ELR (cell line): ENCODE measurements at places on chromosomes 3 and 15.

DNA sequence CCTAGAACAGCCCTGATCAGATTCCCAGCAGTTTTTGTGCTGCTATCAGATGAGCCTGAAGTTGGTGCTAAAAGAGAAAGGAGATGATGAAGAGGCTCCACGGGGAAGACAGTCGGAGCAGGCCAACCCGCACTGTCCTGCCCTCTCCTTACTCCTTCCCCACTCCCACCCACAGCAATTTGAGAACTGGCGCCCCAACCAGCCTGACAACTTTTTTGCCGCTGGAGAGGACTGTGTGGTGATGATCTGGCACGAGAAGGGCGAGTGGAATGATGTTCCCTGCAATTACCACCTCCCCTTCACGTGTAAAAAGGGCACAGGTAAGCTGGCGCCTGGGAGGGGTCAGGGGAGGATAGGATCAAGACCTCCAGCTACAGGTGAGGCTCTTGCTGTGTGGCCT lies 22.6 kb downstream of the HAPLN3 start:
- no peak for DNase-seq

DNA sequence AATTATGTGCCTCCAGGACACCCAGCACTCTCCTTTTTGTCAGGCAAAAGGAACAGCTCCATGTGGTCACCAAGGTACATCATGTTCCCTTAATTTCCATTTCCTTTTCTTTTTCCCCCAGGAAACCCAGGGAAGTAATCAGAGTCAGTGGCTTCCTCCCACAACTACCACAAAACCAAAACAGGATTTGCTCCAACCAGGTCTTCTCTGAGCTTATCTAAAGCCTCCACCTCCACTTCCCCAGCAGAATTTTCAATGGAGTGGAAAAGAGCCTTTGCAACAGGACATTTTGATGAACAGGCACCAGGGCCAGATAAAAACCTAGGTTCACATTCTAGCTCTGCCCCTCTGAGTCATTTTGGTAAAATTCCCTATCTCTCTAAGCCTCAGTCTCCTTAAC lies 154.3 kb downstream of the NR2F2 start:
- no peak for DNase-seq

- DNase-seq, result peak; percentile 70
Measured at GRCh38 chr3:161274691-161275298, 53.7 kb downstream of the NMD3 start.

- peak; percentile 75 for DNase-seq
Measured at GRCh38 chr3:87167628-87168456, 59.3 kb upstream of the CHMP2B start.

- DNase-seq, result peak; percentile 64
Measured at GRCh38 chr3:107855710-107856109, 235.1 kb downstream of the CD47 start.

GRCh38 chr3:72370947-72371346 lies 477.3 kb downstream of the SHQ1 start:
- DNase-seq, result no peak

DNA sequence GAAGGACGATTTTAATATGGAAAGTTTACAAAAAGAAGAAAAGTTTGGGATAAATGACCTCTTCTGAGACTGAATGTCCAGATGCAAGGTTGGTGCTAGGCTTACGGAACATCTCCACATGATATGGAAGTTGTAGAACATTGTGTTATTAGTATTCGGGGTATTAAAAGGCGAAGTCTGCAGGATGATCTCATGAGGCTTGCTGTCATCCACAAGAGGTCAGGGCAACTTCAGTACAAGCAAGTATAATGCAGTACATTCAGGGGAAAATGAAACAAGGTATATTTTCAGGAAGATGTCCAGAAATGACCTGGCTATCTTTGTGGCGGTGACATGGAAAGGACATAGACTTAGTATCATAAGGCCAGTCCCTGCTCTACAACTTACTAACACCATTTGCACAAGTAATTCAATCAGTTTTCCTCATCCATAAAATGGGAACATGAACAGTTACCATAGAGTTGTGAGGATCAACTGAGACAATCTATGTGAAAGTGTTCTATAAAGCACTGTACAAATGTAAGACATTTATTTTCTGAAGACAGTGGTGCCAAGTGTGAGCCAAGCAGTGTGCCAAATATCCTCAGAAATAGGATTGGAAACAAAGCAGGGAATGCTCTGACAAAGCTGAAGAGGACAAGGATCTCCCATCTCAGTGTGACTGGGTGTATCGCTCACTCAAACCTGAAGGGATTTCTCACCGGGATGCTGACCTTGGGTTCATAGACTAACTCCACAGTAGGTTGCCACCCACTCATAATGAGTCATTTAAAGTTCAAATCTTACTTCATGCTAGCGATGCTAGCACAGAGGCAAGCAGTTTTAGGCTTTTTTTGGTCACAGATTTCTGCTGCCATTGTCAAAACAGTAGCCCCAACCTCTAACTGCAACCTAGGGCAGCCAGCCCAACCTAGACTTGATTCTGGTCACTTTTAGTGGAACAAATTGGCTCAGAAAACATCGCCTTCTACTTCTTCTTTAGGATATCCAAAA lies 118.3 kb downstream of the TIGIT start:
- peak; percentile 90 for DNase-seq

DNA sequence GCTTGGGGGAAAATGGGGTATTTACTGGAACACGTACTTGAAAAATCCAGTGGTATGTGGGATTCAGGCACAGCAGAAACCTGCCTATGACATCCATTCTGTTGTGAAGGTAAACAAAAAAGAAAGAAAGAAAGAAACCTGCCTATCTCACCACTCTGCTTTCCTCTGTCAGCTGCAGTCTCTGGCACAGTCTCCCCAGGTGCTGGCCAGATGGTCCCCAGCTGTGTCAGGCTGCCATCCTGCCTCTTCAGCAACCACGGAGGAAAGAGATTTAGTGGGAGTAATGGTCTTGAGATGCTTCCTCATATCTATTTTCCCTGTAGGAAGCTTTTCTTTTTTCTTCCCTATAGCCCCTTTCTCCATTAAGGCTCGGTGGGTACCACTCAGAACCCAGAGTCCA lies 2.5 kb upstream of the PXYLP1 start:
- no peak for DNase-seq

DNA sequence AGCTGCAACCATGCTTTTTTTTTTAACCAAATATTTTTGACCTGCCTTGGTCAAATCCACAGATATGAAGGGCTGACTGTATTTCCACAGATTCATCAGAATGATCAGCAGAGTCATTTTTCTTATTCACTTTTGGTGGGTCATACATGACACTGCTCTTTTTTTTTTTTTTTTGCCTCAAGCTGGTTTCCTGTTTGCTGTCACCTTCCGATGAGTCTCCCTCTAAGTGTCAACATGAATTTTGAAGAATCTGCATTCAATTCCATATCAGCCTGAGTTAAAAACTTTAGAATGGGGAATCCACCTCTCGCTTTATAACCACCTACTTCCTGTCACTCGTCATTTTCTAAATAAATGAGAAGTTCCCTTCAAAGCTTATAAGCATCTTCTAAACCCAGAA lies 2.2 kb upstream of the SLC12A8 start:
- peak; percentile 91 for DNase-seq

DNA sequence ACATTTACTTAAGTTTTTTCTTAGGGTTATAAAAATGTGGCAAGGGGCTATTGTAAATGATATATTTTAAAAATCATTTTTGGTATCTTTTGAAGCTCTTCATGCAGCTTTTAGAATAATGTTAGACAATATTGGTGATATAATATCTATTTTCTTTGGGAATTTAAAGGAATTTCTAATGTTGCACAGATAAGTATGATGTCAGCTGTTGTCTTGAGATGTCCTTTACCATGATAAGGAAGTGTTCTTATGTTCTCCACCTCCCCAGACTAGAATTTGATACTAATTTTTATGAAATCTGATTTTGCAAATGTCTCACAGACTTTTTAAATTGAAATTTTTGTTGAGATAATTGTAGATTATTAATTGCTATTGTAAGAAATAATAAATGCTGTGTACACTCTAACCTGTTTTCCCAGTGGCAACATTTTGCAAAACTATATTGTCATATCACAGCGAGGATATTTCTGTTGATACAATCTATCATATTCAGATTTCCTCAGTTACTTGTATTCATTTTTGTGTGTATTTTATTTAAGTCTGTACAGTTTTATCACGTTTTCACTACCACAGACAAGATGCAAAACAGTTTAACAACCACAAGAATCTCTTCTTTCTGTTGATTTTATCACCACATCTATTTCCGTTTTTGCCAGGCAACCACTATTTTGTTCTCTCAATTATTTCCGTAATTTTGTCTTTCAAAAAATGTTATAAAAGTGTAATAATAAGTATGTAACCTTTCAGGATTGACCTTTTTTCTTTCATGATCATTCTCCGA lies 55.4 kb downstream of the SPRED1 start:
- DNase-seq, result no peak

DNA sequence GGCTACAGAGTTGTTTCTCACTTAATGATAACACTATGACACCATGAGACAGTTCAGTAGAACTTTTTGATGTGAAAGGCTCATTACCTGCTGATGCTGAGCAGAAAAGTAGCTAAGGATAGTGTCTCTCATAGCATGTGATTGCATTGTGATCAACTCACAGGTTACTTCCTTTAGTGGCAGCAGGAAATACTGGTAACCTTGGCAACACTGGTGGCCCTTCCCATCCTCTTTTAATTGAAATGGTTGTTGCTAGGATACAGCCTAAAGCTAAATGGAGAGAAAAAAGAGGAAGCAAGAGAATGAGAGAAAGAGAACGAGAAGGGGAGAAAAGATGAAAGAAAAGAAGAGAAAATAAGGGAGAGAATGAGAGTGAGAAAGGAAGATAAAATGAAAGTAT lies 204.7 kb upstream of the GAP43 start:
- DNase-seq, result no peak

GRCh38 chr15:25805031-25805430 lies 58.1 kb downstream of the ATP10A start:
- no peak for DNase-seq

DNA sequence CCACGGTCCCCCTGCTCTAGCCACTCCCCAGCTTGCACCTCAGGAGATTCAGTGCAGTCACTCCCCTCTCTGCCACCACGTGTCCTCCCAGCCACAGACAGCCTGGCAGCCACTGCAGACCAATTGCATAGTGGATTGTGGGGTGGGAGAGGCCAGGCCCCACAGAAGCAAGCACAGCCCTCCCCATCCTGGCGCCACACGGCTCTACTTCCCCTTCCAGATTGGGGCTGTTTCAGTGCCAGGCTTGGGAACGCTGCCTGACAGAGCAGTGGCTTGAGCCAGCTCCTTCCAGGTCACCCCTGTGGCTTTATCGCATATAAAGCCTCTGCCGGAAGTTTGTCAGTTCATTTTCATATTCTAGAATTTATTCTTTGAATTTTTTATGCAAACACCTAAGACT lies 90.7 kb downstream of the TMEM266 start:
- DNase-seq, result no peak

GRCh38 chr15:88021601-88022000 lies 234.9 kb downstream of the NTRK3 start:
- peak; percentile 66 for DNase-seq

- peak; percentile 89 for DNase-seq
Measured at GRCh38 chr15:51077221-51078153, 17.2 kb downstream of the TNFAIP8L3 start.

GRCh38 chr3:70342149-70342548 lies 29.7 kb upstream of the MDFIC2 start:
- DNase-seq, result no peak

DNA sequence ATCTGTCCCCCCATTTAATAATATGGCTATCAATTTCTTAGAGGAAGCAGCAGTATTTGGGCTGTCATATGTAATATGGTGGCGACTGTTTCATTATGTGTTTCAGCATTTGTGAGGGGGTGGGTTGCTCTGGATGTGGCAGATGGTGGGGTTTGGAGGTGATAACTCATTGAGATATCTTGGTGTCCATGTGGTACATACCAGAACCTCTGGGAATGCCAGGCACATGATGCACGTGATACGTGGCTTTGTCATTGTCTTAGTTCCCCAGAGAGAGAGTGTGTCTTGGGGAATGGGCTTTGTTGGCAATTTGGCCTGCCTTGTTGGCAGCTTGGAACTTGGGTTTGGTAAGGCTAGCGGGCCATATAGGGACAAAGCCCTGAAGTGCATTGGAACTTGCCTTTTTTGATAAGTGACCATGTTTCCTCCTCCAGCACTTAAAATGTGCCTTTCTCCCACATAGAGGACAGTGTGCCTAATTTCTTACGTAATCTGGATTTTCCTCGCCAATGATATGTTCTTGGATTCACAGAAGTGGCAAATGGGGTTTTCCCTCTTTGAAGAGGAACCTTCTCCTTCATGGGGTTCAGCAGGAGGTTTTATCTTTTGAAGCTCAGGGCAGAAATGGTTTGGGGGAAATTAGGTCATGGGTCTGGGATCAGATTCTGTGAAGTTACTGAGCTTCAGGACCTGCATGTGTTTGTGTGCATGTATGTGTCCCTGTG lies 79.5 kb downstream of the DNASE1L3 start:
- DNase-seq, result no peak

DNA sequence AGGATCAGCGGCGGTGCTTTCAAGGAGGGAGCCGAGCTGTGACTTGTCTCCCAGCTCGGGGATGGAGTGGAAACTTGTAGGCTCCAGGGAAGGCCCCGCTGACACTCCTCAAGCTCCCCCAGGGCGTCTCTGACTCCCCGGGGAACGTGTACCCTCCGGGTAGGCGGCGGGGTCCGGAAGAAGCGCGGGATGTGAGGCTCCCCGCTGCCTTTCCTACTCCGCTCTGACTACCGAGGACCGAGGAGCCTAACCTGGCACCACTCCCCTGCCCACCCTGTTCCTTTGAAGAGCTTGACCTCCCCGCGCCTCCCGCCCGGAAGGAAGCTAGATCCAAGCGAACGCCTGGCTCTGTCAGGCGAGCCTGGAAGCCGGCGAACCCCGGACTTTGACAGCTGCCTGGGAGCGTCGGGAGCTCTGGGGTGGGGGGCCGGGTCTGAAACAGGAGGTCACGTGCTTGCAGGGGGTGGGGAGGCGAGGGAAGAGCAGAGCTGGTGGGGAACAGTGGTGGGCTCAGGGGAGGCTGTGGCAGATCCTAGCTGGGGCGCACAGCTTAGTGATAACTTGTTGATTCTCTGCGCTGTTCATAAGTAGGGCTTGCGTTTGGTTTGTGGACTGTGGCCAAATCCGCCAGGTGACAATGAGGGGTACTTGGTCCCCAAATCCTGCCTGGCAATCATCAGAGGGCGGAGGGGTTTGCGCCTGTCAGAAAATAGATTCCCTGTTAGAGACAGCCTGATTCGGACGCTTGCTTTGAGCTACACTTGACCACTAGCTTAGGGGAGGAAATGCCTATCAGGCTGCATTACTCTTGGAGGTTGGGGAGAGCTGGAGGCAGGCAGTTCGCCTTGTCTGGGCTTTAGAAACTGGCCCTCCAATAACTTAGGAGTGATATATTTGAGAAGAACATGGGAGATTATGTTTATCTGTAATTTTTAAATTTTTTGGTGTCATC lies 1.2 kb downstream of the CLSTN2 start:
- no peak for DNase-seq

GRCh38 chr3:21297304-21297703 lies 453.7 kb downstream of the ZNF385D start:
- DNase-seq, result no peak
